ENCODE measurements at places on chromosomes 6 and 20. TPM values are rescaled to one million over a fixed set of nuclear protein-coding genes. Genes with fewer than 3 reads are reported as not detected.
A peak's percentile ranks its signal among the peaks of the same experiment; 100 is the strongest.

DNA sequence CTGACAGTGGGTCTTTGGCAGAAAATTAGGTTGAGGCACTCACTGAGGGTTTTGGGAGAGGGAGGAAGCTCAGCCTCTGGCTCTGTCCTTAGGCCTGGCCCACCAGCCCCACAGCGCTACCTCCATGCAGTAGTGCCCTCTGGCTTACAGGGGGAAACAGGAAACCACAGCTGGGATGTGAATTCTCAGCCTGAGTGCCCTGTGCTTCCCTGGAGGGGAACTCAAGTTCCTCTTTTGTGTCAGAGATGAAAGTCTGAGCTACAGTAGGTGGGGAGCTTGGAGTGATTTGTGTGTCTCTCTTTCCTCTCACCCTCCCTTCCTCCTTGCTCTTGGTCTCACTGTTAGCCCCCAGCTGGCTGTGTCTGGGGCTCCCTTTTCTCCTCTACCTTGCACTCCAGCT lies 48.2 kb upstream of the BLCAP start:
- DNase-seq: no peak

The STMND1 gene
- not detected for total RNA-seq

GRCh38 chr6:32114796-32115195 lies 5.7 kb upstream of the TNXB start:
- DNase-seq: peak; percentile 23

The TNFRSF6B gene
- total RNA-seq: 0.56 TPM

The MYLIP gene
- 18.7 TPM for total RNA-seq

The DDR1 gene
- total RNA-seq: 21.2 TPM

DNA sequence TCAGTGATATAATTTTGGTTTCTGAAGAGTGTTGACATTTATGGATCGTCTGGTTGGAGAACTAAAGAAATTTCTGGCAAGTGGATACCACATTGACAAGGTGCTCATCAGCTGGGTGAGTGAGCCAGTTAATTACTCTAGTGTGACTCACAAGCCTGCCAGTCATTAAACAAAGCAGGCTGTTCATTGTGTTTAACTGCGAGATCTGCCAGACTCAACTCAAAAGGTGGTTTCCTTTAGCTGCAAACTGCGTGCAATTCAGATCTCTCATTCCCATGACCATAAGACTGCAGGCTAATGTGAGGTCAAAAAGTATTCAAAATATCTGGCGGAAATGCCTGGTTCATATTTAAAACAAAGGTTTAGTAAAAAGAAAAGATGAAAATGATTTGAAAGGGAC lies 32.5 kb upstream of the IYD start:
- no peak for DNase-seq

The PAK5 gene
- total RNA-seq: not detected

The NT5E gene
- 6.1 TPM for total RNA-seq

GRCh38 chr20:53298911-53299310 lies 294.7 kb downstream of the ZNF217 start:
- no peak for DNase-seq

DNA sequence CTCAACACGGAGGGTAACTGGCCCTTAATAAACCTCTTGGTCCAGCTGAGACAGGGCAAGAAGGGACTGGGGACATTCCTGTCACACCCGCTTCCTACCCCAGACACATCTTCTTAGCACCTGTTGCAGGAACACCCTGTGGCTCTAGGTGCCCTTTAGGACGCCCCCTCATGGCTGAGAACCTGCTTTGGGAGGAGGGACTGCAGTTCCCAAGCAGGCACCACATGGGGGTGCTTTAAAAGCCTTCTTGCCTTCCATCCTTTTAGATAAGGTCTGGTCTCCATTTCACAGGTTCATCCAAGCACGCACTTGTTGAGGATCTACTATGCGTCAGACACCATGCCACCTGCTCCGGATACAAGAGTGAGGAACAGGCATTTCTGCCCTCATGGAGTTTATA lies 26.6 kb downstream of the NSFL1C start:
- DNase-seq: no peak

DNA sequence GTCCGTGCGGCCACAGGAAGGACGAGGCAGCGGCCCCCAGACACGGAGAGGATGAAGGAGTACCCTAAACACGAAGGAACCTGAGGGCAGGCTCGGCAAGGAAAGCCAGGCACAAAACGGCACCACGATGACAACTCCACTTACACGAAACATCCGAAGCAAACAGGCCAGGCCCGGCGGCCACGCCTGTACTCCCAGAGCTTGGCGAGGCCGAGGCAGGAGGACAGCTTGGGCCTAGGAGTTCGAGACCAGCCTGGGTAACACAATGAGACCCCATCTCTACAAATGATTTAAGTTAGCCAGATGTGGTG lies 13.4 kb downstream of the KCNQ2 start:
- no peak for DNase-seq

The PROCR gene
- 13.3 TPM for total RNA-seq

DNA sequence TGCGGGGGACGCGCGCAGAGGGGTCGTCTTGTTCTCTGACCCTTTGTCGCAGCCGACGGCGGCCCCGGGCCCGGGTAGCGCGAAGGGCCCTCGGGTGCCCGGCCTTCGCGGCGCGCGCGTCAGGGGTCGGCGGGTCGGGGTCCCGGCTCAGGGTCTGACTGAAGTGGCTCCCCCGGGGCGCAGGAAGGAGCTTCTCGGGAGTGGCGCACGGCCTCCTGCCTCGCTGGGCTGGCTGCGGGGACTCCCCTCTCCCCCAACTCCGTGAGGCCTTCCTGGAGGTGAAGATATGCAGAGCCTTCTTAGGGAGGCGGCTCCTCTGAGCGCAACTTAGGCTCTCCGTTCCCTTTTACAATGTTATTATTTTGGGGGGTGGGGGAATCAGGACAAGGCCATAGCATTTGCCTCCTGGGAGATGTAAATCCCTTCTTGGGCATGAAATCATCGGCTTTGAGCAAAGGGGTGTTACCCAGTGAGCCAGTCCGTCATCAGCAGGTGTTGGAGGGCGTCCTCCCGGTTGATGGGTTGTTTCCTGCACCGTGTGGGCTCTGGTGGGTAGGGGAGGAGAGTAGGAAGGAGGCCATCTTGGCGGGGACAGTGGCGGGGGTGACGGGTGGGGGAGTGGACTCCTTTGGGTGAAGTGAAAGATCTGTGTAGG lies 523 bp downstream of the CDS2 start:
- DNase-seq: peak; percentile 67

DNA sequence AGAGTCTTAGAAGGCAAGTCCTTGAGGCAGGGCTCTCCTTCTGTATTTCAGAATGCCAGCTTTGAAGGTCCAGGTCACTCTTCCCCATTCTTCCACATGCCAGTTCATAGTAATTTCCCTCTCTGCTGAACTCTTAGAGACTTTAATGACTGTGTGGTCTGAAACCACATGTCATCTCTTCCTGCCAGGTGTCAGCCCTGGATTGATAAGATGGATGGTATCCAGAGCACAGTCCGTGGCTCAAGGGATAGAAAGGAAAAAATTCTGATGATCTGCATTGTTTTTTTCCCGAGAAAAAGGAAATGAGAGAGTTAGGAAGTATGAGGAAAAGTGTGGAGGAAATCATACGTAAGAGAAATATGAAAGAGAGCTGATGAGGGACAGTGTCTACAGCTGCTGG lies 250.9 kb downstream of the TPBG start:
- no peak for DNase-seq

DNA sequence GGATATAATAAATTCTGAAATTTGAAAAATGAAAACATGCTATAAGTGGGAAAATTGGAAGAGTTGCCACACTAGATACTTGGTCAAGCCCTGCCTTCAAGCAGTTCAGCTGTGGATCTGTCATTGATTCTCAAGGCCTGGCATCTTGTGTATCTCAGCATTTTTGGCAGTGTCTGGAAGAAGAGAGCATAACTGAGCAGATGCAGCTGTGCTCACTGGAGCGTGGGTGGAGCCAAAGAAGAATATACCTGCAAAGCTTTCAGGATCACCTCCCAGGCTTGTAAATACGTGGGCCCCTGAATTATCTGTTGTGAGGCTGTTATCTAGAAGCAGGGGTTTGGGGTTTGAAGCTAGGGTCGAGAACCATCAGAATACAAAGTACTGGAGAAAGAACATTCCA lies 31.3 kb upstream of the CHD6 start:
- no peak for DNase-seq

DNA sequence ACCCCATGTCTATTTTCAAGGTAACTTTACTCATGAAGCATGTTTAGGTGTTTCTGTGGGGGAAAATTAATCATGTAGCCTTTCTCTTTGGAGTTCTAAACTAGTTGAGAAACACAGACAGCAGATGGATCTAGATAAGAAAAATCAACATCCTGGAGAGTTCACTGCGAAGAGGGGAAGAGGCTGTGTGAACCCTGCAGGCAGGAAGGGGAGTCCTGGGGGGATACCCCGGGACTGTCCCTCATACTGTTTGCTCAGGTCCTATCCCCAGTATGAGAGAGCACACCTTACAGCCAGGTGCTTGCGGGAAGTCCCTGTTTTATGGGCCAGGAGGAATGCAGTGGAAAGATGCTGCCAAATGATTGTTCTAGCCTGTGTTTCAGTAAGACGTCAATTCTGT lies 32.7 kb downstream of the CHMP4B start:
- DNase-seq: peak; percentile 7

DNA sequence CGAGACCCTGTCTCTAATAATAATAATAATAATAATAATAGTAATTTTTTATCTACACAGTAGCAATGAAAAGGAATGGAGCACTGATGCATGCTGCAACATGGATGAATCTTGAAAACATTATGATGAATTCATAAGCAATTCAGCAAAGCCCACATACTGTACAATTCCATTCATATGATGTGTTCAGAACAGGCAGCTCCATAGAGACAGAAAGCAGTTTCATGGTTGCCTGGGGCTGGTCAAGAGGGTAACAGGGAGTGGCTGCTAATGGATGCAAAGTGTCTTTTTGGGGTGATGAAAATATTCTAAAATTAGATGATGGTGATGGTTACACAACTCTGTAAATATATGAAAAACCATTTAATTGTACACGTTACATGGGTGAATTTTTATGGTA lies 43.6 kb downstream of the SLC24A3 start:
- no peak for DNase-seq

DNA sequence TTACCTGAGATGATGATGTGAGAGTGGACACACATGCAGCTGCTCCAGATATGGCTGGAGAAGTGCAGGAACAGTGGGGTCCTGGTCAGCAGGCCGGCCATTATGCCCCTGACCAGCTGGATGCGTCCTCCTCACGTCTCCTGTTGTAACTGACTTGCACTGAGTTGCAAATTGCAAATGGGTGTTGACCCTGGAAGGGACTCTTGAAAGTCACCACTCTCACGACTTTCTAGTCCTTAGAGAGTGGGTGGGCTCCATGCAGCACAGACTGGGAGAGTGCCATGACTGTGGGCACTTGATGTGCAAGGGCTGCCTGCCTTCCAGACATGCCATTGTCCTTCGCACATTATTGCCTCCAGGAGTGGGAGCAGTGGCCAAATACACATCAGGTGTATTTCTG lies 10.8 kb downstream of the FAM83D start:
- DNase-seq: no peak

DNA sequence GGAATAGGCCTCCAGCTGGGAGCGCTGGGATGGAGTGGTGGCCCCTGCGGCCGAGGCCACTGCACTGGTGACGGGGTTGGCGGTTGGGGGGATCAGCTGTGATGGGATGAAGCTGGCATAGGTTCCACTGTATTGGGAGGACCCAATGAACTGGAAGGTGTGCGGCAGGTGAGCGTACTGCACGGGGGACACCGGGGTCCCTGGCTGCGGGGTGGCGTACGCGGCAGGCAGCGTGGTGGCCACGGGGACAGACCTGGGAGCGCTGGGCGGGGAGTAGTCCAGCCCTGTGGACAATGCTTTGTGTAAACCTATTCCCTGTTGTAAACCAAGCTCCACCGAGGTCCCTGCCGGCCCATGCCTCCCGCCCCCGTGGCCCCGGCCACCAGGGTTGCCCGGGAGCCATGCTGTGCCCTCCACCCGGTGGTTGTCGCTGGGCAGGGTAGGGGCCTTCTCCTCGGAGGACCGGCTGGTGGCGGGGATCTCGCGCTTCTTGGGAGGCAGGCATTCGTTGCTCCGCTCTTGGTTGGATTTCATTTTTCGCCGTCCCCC lies 89.5 kb downstream of the GMPR start:
- no peak for DNase-seq

The TNF gene
- total RNA-seq: not detected

The ATP6V1G2 gene
- total RNA-seq: 3.2 TPM

The OR2J3 gene
- total RNA-seq: not detected

The CRISP3 gene
- not detected for total RNA-seq

The CPXM1 gene
- total RNA-seq: 2.7 TPM

GRCh38 chr6:18343741-18344140 lies 43.4 kb upstream of the RNF144B start:
- no peak for DNase-seq

- DNase-seq: no peak
These were observed 105.2 kb upstream of the FOXC1 start for GRCh38 chr6:1504465-1504864.

DNA sequence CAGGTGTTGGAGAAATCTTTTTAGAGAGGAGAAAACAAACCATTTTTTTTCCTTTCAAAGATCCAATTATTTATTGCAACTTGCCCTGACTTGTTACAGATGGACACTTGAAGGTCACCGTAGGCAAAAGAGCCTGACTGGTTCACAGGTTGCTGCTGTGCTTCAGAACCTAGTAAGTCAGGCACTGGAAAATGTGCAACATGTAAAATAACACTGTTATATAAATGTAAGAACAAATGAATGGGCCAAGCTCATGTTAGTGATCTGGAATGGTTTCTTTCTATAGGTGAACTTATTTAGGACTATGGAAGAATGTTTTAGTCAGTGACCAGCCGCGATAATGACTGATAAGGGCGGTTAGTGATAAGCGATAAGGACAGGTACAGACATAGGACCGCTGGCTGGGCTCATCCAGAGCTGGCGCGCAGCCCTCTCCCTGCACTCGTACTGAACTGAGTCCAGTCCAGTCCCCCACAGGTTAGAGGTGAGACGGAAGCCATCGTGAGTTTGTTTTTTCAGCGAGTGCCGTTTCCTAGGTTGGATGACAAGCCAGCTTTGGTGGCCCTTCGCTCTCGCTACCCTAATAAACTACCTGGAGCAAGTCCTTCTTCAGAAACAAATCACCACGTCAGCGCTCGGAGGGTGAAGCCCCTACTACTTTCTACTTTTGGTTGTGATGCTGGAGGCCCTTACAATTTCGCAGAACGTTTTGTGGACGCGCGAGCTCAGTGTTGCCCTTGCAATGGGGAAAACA lies 94.4 kb upstream of the PRDM1 start:
- DNase-seq: no peak

GRCh38 chr6:12291071-12291838 lies 1.1 kb downstream of the EDN1 start:
- no peak for DNase-seq

DNA sequence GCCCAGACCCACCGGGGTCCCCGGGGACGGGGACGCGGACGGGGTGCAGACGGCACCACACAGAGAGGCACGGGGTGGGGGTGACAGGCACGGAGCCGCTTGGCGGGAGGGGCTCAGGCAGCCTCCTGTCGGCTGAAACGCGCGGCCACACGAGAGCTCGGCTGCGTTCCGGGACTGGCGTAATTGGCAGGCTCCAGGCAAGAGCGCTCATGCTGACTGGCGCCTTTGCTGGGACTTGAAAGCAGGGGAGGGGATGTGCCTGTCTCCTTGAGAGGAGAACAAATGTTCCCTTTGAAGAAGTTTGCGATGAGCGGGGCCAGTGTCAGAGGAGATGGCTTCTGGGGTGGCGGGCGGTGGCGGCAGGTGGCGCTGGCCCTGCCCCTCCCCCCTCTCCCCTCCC lies 25.8 kb downstream of the BHLHE23 start:
- no peak for DNase-seq

The SNAP91 gene
- total RNA-seq: 2.1 TPM
